Neural crest cell (in vitro differentiated cells): ENCODE measurements at places on chromosomes 6 and 20.

- DNase-seq: no peak
These were observed 150.2 kb upstream of the RNF217 start for GRCh38 chr6:124812067-124812466.

GRCh38 chr6:158729906-158730540, 80.2 kb downstream of the SYTL3 start:
- DNase-seq: no peak

GRCh38 chr6:136511926-136512325, 38.3 kb downstream of the MAP7 start:
- DNase-seq: no peak

DNA sequence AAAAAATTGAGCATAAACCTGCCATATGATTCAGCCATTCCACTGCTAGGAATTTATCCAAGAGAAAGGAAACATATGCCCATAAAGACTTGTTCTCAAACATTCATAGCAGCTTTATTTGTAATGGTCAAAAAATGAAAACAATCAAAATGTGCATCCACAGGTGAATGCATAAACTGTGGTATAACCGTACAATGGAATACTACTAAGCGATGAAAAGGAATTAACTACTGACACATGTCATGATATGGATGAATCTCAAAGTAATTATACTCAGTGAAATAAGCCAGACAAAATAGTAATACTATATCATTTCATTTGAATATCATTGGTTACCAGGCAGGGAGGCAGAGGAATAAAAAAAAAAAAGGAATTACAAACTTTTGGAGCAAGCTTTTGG, 25.8 kb upstream of the BRPF3 start:
- DNase-seq: no peak

GRCh38 chr6:133992992-133993680, 40.1 kb downstream of the TBPL1 start:
- no peak for DNase-seq

- no peak for DNase-seq
These were observed 26.6 kb upstream of the ELMO2 start for GRCh38 chr20:46433051-46433450.
